ENCODE measurements at places on chromosomes 7 and 10.

GRCh38 chr10:131998845-131999681 is 17.3 kb upstream of the BNIP3 start:
- no peak for DNase-seq

DNA sequence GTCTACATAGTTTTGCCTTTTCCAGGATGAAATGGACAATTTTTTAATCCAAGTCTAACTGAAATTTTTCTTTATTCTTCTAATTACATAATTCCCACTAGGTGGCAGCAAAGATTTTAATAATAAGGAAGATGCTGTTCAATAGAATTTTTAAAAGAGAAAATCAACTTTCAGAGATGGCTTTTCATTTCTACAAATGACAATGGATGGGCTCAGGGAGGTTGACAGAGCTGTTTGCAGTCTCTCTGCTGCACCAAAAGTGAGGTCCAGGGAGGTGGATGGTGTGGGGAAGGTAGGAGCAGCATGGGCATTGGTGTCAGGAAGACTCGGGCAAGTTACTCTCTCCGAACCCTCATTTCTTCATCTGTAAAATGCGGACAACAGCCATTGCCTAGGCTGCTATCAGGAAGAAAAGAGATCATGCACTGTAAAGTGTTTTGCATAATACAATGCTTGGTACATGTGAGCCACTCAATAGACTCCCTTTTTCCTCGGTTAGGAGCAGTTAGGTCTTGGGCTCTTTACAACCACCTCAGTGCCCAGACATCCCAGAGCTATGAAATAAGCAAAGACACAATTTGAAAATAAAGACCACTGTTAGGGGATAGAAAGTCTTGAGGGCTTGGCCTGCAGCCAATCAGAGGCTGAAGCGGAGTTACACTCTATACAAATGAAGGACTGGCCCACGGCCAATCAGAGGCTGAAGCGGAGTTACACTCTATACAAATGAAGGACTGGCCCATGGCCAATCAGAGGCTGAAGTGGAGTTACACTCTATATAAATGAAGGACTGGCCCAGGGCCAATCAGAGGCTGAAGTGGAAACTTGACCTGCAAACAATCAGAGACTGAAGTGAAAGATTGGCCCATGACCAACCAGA is 107.1 kb downstream of the ABLIM1 start:
- no peak for DNase-seq

DNA sequence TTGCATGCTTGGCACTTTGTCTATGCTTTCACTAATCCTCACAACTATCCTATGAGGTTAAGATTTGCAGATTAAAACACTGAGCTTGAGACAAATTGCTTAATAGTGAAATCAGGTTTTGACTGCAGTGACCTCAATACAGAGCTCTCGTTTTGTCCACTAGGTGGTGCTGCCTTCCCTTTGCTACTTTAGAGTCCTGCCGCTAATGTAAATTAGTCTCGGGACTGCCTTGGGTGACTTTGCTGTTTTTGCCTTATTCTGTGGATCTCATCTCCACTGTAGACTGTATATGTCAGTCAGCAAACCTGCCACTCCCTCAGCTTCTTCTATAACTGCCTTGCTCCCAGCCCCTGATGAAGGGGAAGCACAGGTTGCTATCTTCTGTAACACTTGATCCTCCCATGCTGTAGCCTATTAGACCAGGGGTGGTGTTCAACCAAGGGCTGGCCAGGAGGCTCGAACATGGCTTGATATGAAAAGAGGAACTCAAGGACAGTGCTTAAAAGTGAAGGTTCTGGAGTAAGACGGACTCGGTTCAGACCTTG is 26.0 kb downstream of the ASB4 start:
- peak; percentile 81 for DNase-seq

GRCh38 chr10:76209135-76209534 is 777.7 kb downstream of the LRMDA start:
- DNase-seq = no peak

DNA sequence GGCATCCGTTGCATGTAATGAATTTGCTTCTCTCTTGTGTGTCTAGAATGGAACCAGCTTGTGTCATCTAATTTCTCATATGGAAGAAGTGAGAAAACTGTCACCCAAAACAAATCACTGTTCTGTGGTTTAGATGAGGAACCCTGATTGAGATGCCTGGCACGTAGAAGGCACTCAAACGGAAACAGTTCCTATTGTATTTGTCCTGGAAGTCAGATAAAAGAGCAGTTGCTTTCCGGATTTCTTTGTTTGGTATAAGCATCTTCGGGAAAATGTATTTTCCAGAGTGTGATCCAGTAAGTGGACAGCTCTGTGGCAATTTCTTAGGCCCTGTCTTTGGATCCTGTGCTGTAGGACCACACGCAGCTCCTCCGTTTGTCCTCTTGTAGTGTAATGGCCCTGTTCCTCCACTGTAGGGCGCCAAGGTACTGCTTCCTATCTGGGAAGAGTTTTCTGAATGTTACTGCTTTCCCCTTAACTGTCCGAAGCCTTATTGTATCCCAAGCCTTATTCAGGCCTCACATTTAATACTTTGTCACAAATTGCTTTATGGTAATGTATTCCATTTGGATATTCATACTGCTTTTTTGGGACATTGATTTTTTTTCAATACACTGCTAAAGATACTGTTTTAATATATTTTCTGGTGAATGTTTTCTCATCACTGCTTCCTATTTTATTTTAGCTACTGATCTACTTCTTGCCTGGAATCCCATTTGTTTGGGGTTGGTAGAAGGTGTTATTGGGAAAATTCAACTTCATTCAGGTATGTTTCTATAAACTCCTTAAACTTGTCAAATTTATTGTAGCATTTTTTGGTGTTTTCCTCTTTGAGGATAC is 24.8 kb downstream of the INPP5F start:
- DNase-seq = peak; percentile 77

- DNase-seq = peak; percentile 72
Observed at GRCh38 chr10:114470956-114471905, 66.9 kb upstream of the AFAP1L2 start.

- no peak for DNase-seq
Observed at GRCh38 chr10:129470103-129470851, 3.2 kb downstream of the MGMT start.

DNA sequence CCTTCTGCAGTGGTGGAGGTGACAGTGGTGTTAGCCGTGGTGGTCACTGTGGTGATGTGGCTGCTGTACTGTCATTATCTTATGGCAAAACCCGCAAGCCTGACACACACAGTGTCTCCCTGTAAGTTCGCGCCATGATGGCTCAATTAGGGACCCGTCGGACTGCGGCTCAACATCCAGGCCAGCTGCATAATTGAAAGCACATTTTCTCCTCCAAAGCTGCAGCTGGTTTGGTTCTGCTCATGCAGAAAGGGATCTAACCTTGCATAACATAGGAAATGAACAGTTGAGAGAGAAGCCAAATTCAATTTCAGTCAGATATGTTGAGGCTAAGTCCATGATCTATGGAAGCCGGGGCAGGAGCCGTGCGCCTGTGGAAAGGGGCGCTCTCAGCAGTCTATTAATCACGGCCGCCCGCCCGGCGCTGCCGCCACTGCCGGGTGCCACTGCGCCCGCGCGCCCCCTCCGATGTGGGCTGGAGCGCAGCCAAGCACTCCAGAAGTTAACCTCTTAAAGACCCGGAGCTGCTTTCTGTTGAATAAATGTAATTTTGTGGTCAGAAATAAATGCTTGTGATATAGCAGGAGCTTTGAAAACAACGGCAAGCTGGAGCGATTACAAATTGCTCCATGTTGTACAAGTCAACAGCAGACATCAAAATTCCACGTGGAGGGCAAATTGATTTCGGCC is 227.7 kb downstream of the CUX1 start:
- DNase-seq = peak; percentile 12

- no peak for DNase-seq
Observed at GRCh38 chr7:112129655-112130323, 76.4 kb downstream of the DOCK4 start.

DNA sequence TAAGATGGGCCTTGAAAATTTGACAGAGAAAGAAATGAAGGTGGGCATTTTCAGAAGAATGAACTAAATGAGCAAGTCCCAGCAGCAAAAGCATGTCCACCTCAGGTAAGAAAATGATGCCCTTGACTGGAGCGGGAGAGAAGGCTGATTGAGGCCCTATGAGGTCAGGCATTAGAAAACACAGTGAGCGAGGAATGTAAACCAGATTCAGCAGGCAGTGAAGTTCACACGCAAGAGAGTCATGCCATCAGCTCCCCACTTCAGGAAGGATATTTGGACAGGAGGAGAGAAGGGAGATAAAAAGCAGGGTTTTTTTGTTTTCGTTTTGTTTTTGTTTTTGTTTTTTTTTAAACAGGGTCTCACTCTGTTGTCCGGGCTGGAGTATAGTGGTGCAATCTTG is 166.4 kb downstream of the PPP1R17 start:
- DNase-seq = no peak

- DNase-seq = peak; percentile 99
Observed at GRCh38 chr10:114173921-114174694, at the start of gene CCDC186. Gene CCDC186 (minus strand): TSS chr10:114174203. CDS start chr10:114163268, 10,935 bp downstream.

GRCh38 chr7:55246171-55246570 is 119.0 kb upstream of the LANCL2 start:
- DNase-seq = no peak

DNA sequence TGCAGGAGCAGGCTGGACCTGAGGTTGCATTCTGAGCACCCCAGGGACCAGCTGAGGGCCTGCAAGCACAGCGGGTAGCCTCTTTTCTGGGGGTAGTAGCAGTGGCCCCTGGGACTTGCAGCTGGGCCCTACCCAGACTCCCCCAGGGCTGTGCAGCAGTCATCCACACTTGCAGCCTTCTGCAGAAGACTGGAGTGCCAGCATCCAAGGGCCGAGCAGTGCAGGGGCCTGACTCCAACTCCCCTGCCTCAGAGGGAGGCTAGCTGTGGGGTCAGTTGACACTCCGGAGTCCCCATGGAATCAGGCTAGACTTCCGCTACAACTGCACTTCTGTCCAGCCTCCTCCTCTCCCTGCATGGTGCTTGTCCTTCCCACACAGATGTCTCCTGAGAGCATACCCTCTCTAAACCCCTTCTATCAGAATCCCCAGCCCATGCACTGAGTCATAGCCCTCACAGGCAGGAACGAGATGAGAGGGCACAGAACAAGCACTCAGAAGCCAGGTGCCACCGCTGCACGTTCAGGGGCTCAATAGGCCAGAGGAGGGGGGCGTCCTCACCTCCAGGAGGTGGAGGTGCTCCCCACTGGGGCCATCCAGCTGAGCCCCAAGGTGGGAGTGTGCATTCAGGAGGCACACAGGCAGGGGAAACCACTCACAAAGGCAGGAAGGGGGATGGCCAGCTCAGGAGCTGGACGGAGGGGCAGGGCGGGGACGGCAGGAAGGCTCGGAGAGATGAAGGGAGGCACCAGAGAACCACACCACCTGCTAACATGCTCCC is 7.5 kb downstream of the RASGEF1A start:
- DNase-seq = no peak

DNA sequence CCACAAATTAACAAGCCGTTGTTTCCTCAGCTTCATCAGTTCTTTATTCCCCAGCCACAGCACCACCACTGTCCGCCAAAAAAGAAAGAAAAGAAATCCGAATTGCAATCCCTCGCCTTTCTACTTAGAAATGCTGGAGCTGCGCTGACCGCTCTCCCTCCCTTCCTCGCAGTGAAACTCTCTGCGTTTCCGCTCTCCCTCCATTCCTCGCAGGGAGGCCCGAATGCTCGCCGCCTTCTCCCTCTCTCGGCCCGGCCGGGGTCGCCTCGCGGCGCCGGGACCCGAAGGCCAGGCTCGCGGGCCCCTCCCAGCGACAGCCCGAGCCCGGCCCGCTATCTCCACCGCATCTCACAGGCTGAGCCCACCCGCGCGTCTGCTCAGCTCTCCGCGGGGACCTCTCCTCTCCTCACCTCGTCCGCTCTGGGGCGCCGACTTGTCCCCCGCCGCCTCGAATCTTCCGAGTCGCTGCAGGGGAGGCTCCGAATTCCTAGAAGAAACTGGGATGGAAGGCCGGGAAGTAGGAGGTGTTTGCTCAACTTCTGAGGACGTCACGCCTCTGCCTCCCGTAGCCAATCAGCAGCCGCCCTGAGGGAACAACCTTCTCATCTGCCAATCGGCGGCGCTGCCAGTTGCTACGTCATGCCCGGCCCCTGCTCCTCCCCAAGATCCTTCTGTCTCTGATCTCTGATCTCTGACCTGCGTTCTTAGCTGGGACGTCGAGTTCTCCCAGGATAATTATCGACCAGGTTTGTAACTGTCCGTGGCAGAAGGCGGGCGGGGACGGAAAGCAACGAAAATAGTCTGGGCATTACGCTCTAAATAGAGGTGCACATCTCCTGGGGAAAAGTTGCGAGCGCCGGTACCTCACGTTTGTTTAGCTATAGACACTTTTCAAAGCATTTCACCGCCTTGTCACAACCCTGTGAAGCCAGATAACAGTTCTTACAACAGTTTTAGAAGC is at the start of gene AASS:
Gene AASS, minus strand, starts transcription at position 499 of the 961 bp plus-strand sequence. CDS start 10,523 bp downstream, outside the sequence.
- peak; percentile 77 for DNase-seq

DNA sequence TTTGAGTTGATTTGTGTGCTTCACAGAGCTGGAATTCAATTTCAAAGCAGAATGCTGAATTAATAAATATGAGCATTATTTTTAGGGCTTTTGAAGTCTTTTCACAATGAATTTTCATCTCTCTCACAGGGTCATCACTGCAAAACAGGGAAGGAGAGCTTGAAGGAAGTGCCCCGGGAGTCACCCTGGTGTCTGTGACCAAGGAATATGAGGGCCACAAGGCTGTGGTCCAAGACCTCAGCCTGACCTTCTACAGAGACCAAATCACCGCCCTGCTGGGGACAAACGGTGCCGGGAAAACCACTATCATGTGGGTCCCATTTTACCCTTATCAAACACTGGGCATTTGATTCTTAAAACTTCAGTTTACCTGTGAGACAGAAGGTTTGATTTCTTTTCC is 217.7 kb downstream of the ABCA13 start:
- DNase-seq = no peak

GRCh38 chr10:6299234-6299633 is 96.5 kb downstream of the PFKFB3 start:
- peak; percentile 42 for DNase-seq

- peak; percentile 88 for DNase-seq
Observed at GRCh38 chr10:79137826-79138225, 69.1 kb downstream of the ZMIZ1 start.

- no peak for DNase-seq
Observed at GRCh38 chr7:3089493-3089892, 45.8 kb upstream of the CARD11 start.

DNA sequence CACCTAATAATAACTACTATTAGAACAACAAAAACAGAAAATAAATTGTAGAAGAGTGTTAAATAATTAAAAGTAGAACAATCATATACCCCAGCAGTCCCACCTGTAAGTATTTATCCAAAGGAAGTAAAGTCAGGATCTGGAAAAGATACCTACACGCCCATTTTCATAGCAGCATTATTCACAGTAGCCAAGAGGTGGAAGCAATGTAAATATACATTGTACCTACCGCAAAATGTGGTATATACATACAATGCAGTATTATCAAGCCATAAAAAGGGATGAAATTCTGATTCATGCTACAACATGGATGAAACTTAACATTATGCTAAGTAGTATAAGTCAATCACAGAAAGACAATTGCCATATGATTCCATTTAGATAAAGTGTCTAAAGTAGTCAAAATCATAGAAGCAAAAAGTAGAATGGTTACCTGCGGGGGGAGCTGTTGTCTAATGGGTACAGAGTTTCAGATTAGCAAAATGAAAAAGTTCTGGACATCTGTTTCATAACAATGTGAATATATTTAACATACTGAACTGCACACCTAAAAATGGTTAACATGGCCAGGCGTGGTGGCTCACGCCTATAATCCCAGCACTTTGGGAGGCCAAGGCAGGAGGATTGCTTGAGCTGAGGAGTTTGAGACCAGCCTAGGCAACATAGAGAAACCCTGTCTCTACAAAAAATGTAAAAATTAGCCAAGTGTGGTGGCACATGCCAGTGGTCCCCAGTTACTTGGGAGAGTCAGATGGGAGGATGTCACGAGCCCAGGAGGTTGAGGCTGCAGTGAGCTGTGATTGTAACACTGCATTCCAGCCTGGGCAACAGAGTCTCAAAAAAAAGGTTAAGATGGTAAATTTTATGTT is 6.0 kb upstream of the TMED4 start:
- DNase-seq = peak; percentile 85

Measured in activated CD8-positive, alpha-beta T cell treated with anti-CD3 and anti-CD28 coated beads for 36 hours (primary cell).